ENCODE measurements at places on chromosomes 12 and 14. TPM values are rescaled to one million over a fixed set of nuclear protein-coding genes. Genes with fewer than 3 reads are reported as not detected.

DNA sequence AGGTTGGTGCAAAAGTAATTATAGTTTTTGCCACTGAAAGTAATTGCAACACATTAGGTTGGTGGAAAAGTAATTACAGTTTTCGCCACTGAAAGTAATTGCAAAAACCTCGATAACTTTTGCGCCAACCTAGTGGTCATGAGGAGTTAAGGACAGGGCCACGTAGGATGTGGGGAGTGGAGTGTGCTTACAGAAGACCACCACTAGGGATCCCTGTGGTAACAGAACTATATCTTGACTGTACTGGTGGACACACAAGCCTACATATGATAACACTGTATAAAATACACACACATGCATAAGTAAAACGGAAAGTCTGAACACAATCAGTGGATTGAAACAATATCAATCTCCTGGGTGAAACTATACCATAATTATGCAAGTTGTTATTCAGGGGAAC lies 187.4 kb upstream of the ABCD2 start:
- DNase-seq = no peak

DNA sequence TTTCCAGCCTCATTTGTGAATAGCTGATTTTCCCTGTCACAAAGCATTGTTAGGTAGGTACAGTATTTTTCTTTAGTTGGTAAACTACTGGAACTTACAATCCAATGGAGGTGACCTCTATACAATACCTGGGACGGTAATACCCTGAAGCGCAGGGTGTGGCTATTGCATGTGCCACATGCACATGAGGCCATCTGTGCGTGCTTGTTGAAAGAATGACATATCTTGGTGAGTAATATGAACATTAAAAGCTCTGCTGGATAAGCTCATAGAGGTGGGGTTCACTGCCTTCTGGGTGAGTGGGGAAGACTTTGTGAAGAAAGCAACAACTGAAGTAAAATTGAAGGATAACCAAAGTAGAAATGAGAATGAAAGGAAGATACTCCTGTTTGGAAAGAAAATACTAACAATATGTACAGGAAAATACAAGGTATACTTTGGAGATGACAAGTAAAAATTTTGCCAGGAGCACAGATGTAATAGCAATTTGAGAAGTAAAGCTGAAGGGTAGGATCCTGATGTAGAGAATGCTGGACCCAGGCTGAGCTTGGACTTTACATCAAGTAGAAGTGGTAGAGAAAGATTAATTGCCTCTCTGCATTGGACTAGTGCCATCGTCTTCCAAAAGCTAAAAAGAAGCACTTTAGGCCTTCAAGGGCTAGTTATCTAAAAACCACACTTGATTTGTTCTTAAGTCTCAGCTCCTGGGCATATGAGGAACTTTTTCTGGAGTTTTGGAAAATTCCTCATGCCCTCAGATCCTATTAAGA lies 97.1 kb downstream of the SLC38A6 start:
- DNase-seq = no peak

DNA sequence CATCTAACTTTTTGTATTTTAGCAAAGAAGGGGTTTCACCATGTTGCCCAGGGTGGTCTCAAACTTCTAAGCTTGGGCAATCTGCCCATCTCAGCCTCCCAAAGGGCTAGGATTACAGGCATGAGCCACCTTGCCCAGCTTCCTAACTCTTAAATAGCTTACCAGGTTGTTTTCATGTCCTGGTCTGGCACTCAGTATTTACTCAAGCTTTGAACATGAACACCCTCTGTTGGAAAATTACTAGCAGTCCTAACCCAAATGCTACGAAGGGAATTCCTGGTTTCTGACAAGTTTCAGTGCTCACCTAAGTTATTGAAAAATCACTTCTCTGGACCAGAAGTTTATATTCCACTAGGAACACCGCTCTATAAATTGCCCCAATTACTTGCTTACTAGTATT lies 32.5 kb upstream of the GCH1 start:
- DNase-seq = no peak

- DNase-seq = no peak
Measured at GRCh38 chr12:53696285-53696654, 20.4 kb upstream of the ATP5MC2 start.

CLBA1 gene
- total RNA-seq = 0.89 TPM
